Activated effector memory CD4-positive, alpha-beta T cell treated with Interleukin-2 at 50 U/mL for 16 hours (primary cell): ENCODE measurements at places on chromosomes 2 and 18.
A peak's percentile ranks its signal among the peaks of the same experiment; 100 is the strongest.

- DNase-seq, result no peak
Observed at GRCh38 chr18:79241755-79242154, 154.0 kb upstream of the NFATC1 start.

DNA sequence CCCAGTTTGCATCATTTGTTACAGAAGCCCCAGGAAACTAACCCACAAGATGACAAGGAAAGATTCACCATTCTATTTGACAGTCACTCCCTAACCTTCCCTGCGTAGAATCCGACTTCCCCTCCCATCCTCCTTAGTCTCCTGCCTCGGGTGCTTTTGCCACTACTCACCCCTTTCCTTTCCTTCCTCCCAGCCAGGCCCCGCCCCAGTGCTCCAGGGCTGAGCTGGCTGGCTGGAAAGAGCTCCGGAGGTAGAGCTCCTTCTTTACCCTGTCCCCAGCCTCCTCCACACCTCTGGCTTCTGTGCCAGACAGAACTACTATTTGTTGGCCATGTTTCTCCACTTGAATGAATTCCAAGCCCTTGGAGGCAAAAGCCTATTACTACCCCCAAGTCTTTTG is 317.6 kb upstream of the NCKAP5 start:
- DNase-seq, result no peak

DNA sequence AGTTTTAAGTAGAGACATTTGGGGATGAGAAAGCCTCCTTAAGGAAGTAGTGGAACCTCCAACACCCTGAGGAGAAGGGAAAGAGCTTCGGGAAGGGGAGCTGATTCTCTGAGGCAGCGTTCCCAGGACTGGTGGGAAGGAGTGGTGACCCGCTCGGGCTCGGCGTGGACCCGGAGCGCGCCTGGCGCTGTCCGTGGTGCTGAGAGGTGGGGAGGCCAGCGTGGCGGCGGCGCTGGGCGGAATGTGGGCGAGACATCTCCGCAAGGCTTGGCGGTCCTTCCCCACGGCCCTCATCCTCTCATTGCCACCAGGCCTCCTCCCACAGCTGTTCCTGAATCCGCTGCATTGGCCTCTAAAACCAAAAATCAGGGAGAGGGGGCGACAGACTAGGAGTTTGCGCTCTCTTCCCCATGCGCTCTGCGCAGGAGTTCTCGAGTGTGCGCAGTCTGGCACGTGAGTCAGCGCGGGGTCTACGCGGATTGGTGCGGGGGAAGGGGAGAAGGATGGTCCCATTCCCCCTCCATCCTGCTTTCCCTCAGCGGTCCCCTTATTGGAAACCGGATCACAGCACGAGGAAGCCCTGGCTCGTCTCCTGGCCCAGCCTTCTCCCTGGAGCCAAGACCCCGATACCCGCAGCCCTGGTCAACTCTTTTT is 857 bp downstream of the RESP18 start:
- DNase-seq, result no peak

DNA sequence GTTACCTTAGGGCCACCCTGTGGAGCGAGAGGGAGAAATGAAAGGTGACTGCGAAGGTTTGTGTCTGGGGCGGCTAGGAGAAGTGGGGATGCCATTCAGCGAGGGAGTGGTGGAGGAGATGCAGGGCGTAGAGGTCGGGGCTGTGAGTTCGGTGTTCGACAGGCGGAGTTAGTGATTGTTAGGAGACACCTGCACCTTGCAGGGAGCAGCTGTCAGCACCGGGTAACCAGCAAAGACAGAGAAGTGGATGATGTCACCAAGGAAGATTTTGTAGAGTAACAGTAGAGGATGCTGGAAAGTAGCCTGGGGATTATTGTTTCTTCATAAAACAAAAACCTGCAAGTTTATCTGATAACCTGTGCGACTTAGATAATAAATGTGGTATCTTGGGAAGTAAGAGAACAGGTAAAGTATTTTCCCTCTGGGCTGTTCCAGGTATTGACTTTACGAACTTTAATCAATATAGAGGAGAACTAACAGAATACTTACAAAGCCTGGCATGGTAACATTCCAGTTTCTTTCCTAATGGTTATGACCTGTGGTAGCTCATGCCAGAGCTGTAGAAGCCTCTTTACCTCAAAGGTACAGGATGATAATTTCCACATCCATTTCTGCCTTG is 63.8 kb downstream of the SPTBN1 start:
- no peak for DNase-seq

DNA sequence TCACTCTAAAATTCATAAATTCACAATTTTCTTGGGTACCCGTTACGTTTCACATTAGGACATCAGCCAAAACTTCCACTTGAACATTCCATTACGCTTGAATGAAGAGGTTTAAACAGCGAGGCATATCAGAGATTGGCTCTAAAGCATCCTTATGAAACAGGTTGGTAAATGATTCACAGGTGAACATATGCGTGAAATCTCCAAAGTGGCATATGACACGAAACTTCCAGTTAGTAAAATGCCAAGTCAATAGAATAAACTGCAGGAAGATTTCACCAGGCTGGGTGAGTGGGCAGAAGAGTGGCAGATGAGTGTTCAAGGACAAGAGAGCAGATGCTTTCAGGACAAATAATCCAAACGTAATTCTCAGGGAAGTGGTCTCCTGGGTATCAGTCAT is 33.9 kb upstream of the GLS start:
- DNase-seq, result no peak

- DNase-seq, result no peak
Observed at GRCh38 chr18:40235836-40236235, 1719.2 kb upstream of the PIK3C3 start.

DNA sequence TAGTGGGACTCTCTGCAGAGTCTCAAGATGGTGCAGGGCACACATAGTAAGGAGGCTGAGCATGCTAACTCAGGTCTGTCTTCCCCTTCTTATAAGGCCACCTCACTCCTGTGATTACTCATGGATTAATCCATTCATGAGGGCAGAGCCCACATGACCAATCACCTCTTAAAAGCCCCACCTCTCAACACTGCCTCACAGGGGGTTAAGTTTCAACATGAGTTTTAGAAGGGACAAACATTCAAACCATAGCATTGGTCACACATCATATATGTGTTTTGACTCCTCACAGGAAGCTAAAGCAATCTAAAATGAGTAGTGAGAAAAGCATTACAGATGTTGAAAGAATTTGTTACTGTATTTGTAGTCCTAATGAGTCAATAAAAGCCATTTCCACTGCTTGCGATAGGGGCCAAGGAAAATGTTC is 57.5 kb downstream of the DTNA start:
- DNase-seq, result no peak

DNA sequence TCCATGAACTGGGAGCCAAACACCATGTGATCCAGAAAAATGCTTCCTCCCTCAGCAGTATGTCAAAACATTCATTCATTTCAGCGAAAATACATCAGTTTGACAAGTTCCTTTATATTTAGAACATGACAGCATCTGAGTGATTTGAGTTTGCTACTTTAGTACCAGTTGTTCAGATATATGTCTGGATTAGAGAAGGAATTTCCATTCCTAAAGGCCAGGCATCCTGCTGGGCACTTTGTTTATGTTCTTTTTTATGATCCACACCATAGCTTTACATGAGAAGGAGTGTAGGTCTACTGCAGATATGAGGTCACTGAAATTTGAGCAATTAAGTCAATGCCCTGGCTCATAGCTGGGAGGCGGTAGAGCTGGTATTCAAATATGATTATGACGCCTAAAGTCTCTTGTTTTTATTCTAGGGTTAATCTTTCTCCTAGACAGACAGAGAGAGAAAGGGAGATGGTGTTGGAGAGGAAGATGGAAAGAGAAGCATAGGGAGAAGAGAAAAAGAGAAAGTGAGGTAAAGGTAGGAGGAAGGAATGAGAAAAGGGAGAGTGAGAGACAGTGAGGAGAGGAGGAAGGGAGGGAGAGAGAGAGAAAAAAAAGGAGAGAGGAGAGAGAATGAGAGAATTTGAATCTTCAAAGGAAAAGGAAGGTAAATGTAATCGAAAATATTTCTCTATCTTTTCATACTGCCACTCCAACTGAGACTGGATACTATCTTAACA is 839.5 kb upstream of the FANCL start:
- no peak for DNase-seq

GRCh38 chr2:205531072-205531471 is 151.2 kb upstream of the NRP2 start:
- no peak for DNase-seq

DNA sequence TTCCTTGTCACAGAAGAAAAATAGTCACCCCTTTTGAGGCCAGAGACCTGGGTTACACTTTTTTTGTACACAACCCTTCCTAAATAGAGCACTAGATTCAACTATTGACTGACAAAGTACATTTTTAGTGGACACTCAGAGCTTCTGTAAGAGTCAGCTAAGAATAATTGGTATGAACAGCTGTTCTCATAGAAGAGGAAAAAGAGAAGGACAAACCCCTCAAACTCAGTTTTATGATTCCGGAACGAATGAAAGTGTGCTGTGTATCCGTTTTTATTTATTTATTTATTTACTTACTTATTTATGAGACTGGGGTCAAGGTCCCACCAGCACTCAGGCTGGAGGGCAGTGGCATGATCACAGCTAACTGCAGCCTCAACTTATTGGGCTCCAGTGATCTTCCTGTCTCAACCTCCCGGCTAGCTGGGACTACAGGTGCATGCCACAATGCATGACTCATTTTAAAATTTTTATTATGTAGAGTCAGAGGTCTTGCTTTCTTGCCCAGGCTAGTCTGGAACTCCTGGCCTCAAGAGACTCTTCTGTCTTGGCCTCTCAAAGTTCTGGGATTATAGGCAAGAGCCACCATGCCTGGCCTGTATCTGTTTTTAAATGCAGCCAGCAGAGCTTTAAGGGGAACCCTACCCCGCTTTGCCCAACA is 36.0 kb upstream of the FZD5 start:
- DNase-seq, result no peak

- DNase-seq, result no peak
Observed at GRCh38 chr2:204913854-204914464, 368.7 kb downstream of the PARD3B start.

DNA sequence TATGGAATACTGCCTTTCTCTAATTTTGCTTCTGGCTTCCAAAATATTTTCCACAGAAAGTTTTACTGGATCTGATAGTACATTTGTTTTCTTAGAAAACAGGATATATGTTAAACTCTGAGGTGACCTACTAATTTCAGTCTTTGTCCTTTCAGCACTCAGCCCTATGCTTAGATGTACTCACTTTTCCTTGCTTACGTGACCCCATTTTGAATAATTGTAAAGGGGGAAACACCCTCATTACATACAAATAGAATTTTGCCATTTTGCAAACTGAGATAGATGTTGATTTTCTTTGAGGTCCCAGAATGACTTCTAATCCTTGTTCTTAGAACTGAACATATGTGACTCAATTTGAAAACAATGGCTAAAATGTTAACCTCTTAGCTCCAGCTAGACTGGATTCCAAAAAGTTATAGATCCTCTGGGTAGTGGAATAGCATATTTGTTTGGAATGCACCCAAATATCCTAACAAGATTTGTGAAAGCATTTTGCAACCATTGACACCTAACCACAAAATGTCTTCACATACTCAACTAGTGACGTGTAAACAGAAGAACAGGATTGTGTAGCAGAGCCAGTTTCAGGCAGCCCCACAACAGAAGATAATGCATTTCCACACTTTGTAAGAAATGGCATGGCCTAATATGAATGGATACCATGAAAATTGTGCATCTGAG is 44.8 kb upstream of the EHBP1 start:
- no peak for DNase-seq

- DNase-seq, result no peak
Observed at GRCh38 chr18:11689669-11690565, 853 bp downstream of the GNAL start.

DNA sequence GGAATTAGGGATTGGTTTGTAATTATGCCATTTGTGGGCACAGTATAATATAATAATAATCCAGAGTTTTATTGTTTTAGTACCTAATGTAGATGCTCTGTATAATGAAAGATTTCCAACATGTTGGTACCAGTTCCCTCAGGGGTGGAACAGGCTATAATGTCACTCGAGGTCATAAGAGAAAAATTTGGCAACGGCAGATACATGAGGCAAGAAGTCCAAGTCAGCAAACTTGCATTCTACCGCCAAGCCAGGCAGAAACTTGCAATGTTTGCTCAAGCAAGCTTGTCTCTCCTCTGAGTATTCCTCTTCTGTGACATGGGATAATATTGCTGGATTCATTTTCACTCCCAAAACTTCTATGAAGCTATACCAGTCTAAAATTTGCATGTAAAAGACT is 520.0 kb upstream of the SALL3 start:
- no peak for DNase-seq

DNA sequence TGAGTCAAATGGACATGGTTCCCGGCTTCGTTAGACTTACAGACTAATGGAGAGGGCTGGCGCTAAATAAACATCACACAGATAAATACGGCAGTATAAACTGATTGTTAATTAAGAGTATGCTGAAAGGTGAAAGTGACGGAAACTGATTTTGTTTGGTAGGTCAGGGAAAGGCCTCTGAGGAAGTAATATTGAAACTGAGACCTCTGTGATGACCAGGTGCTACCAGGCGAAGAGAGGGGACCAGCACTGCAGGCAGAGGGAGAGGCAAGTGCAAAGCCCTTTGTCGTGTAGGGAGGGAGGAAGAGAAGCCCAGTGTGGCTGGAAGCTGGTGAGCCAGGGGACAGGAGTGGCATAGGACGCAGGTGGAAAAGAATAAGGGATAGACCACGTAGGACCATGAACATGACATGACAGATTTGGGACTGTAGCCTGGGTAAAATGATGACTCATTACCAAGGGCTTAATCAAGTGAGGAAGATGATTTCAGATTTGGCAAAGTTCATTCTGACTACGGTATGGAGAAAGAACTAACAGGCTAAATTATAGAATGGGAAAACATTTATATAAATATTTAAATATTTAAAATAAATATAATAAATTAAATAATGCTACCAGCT is 433.1 kb downstream of the NCKAP5 start:
- DNase-seq, result no peak

DNA sequence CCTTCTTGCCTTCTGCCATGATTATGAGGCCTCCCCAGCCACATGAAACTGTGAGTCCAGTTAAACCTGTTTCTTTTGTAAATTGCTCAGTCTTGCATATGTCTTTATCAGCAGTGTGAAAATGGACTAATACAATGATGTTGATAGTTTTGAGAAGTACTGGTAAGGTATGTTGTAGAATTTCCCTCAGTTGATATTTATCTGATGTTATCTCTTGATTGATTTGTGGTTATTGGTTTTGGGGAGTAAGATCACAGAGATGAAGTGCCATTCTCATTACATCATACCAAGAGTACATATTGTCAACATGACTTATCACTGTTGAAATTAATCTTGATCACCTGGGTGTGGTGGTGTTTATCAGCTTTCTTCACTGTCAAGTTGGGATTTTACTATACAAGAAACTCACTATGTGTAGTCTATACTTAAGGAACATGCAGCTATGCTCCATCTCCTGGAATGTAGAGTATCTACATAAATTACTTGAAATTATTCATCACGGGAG is 5.1 kb upstream of the SPAG16 start:
- DNase-seq, result no peak

- no peak for DNase-seq
Observed at GRCh38 chr2:119838179-119838578, 78.5 kb downstream of the PTPN4 start.

- peak; percentile 38 for DNase-seq
Observed at GRCh38 chr2:113390124-113390849, 47.2 kb upstream of the ZNG1B start.

- no peak for DNase-seq
Observed at GRCh38 chr2:132267105-132267497, 105.3 kb upstream of the ANKRD30BL start.

- DNase-seq, result no peak
Observed at GRCh38 chr18:43572163-43572562, 294.9 kb upstream of the SYT4 start.
